Activated CD4-positive, alpha-beta memory T cell treated with anti-CD3 and anti-CD28 coated beads, Interleukin-2, amount 10 ng/mL, durations not matched to agents 7 days and 5 days (primary cell): ENCODE measurements at places on chromosomes 6 and 20.

DNA sequence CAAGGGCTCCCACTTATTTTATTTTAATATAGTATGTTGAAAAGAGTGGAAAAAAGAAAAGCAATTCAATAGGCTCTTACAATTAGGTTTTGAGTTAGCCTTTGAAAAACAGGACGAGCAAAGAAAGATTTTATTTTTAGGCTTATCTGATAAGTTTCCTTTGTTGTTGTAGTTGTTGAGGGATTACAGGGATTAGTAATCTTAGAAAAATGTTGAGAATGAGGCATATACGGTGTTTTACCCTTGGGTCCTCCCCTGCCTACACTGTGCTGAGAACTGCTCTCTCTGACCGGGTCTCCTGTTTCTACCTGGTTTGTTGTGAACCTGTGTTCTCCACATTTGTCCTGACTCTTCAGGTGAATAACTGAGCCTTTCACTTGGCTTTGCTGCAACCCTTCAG is 16.7 kb downstream of the TRAPPC3L start:
- no peak for DNase-seq

GRCh38 chr6:98833307-98834059 is 891 bp upstream of the POU3F2 start:
- no peak for DNase-seq

DNA sequence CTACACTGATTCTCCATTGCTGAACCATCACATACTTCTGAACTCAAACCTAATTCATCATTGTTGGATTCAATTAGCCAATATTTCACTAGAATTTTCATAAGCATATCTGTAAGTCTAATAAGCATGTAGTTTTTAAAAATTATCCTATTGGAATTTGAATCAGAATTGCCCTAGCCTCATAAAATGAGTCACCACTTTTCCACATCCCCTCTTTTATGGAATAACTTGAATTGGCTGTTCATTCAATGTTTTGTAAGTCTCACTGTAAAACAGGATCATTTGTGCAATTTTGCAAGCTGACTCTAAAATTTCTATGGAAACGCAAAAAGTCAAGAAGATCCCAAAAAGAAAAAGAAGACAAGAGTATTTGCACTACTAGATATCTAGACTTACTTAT is 141.0 kb downstream of the HACE1 start:
- DNase-seq: no peak

- no peak for DNase-seq
Observed at GRCh38 chr6:150764334-150765066, 101.0 kb upstream of the MTHFD1L start.

DNA sequence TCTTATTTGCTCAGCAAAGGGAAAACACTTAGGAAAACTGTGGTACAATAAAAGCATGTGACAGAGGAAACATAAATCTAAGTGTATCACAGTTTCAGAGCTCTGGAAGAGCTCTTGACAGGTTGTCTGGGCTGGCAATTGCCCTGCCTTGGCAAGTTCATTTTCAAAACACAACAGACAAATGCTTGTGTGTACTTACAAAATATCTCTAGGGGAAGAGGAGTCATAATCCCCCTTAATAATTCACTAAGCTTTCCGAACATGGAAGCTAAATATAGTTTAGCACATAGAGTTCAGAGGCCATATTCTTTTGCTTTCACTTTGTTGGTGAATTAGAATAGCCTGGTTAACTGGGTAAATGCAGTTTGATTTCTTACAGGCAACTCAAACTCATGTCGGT is 211.6 kb upstream of the THEMIS start:
- no peak for DNase-seq
